Fibroblast of skin of scalp (primary cell): ENCODE measurements at places on chromosomes 6 and 20.

DNA sequence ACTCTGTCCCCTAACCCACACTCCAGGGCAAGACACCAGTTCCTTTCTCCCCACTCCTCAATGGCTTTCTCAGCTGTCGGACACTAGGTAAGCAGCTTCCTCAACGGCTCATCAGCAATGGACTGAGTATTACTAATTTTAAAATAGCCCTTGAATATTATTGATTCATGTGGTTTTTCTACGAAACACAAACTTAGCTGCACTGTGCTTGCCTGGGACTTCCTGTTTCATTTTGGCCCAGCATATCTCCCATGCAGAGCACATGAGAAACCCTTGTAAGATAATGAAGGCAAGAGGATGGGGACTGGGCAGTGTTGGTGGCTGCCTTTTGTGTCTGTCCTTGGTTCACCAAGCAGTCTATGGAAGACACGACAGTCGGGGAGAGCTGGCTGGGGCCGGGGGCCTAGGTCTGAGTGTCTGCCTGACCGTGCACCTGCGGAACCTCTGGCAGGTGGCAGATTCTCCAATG, 48.9 kb downstream of the RNASET2 start:
- DNase-seq: no peak

- DNase-seq: no peak
Measured at GRCh38 chr6:163823577-163823976, 409.1 kb downstream of the QKI start.

DNA sequence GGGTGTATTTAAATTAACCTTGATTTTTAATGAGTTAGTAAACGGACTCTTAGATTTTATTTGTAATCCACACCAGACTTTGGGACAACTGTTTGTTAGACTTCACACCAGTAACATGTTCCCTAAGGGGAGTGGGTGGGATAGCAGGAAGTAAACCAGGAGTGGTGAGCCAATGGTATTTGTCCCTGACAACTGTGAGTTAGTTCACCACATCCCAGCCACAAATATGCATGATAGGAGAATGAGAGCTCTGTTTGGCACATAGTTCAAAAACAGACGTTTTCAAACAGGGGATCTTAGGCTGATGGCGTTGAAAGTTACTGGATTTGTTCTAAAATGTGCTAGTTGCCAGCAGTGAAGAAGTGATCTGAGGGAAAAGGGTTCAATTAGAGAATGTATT, 18.7 kb upstream of the COL10A1 start:
- peak; percentile 84 for DNase-seq

DNA sequence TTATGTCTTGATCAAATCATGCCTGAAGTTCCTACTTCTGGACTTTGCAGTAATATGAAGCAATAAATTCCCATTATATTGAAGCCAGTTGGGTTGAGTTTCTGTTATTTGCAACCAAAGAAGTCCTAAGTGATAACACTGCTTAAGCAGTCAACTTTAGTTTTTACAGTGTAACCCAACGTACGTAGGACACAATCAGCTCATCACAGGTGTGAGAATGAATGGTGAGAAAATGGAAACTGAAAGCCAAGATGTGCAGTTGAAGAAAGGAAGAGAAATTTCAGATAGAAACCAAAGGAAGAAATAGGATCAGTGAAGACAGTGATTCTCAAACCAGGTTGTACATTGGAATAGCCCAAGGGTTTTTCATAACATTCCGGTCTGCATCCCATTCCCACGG, 211.4 kb upstream of the ZFP64 start:
- DNase-seq: no peak

- peak; percentile 12 for DNase-seq
Measured at GRCh38 chr20:12414446-12415274, 497.0 kb downstream of the BTBD3 start.
